Muscle of arm (tissue), 14 donors: ENCODE measurements at places on chromosomes 3 and 15. TPM values are rescaled to one million over a fixed set of nuclear protein-coding genes. Genes with fewer than 3 reads are reported as not detected.

GRCh38 chr3:122908251-122908650 is 113.4 kb downstream of the SLC49A4 start:
- no peak for DNase-seq

The MUC13 gene
- polyA plus RNA-seq, result not detected

DNA sequence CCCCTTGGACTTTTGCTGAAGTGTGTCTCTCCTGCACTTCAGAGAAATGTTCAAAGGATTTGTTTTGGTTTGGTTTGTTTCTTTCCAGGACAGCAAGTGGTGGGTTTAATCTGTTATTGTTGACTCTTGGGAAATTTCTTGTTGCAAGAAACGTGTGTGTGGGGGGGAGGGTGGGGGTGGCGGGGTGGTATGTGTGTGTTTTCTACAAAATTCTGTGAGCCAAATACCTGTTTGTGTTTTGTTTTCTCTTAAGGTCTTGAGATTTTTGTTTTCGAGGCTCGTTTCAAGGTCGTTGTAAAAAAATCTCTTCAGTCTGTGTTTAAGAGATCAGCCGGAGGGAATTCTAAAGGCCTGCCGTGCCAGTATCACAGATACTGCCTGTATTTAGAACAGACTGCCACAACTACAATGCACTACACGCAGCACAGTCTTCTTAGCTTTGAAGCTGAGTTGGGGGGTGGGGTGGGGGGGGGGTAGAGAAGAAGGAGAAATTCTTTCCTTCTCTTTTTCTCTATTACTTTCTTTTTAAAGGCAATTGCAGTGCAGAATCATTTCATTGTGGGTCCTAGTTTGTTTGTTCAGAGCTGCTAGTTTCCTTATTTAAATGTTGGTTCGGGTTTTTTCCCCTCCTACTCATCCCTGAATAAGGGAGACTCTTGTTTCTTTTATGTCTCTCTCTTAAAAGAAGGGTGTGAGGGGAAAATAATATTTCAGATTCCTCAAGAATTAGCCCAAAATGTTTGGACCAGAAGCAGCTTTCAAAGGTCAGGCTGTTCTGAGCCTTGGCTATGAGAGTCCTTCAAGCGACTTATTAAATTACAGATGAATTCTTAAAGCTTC is 1.4 kb upstream of the BCL6 start:
- DNase-seq, result no peak

DNA sequence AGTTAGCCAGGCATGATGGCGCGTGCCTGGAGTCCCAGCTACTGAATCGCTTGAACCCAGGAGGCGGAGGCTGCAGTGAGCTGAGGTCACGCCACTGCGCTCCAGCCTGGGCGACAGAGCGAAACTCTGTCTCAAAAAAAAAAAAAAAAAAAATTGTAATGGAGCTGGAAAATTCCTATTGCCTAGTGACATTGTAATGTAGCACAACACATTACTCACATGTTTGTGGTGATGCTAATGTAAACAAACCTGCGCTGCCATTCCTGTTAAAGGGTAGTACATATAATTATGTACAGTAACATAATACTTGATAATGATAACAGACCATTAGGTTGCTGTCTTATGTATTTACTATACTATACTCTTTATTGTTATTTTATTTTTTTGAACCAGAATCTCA is 39.1 kb downstream of the KNL1 start:
- DNase-seq, result no peak

The TMC3 gene
- polyA plus RNA-seq, result 0.04 TPM

The IL5RA gene
- not detected for polyA plus RNA-seq

DNA sequence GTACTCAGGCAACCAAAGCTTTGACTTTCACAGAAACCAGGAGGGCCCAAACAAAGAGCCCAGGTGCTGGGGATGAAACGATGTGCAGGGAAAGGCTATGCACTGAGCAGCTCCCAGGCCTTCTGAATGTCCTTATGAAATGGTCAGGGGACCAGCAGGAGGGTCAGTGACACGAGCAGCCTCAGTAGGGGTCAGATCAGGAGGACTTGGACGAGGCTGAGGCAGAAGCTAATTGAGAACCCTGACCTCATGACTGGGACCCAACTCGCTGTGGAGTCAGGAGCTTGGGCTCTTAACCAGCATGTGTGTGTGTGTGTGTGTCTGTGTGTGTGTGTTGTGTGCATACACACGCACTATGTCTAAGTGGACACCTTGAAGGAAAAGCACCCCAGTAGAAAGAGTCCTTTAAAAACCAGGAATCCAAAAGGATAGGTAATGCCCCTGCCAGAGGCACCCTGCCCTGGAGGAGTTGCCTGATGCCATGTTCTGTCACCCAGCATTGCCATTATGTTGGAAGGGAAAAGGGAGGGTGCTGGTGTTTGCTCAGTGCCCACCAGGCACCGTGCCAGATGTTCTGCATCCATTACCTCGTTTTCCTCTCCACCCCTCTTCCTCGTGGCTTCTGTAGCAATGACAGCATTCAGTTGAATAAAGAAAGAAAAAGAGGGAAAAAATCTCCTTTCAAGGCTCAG is 50.9 kb downstream of the CORO2B start:
- no peak for DNase-seq

DNA sequence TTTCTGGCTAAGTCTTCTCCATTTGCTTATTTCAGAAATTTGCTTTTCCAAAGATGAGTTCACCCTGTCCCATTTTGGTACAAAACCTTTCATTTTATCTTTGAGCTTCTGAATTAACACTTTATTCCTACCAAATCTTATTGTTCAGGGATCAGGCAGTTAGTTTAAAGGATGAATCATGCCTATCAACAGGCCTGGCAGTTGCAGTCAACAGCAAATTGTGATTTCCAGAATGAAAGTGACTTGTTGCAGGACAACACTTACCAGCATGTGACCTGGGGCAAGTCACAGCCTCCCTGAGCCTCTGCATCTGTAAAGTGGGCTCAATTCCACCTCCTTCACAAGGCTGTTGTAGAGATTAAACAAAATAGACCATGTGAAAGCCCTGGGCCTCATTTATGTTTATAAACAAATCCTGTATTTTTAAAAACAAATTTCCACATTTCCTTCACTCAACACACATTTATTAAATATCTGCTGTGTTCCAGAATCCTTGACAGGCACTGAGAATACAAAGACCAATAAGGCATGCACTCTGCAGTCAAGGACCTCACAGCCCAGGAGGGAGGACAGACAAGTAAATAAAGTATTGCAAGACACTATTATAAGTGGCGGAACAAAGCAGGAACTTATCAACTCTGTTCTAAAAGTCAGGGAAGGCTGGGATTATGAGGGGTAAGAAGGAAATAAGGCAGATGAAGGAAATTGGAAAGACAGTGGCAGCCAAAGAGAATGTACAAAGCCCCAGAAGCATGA is 359.1 kb upstream of the IL12A start:
- no peak for DNase-seq

DNA sequence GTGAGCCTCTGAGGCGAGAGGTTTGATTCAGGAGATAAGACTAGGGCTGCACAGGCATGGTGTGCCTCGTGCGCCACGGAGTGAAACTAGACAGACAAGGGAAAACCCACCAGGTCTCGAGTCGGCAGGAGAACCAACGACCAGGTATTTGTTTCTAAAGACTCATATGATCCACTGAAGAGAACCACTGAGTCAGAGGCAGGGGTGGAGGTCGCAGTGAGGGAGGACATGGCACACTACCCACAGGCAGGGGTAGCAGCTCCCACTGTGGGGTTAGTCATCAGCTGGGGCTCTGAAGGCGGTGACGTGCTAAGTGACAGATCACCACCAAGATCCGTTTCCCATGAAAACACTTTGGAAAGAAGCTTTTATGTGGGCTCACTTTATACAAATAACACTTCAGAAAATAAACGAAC is 45.7 kb downstream of the CHSY1 start:
- no peak for DNase-seq

- DNase-seq, result peak; percentile 75
Measured at GRCh38 chr15:48059791-48060190, 61.0 kb upstream of the SLC24A5 start.

DNA sequence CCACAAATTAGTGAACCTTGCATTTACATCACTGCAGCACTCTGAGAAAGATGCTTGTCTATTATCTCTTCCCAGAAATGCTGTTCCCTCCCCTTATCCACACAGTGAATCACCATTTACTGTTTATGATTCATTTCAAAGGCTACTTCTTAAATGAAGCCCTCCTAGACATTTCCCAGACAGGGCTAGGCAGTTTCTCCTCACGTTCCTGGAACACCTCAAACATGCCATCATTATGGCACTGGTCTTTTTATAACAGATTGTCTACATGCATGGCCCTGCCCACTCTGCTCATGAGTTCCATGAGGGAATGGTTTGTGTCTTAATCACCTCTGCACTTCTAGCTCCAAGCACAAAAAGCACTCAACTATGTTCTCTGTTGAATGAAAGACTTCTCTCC is 32.2 kb upstream of the TM2D3 start:
- DNase-seq, result no peak

The SI gene
- polyA plus RNA-seq, result not detected

The BLM gene
- 8.1 TPM for polyA plus RNA-seq

DNA sequence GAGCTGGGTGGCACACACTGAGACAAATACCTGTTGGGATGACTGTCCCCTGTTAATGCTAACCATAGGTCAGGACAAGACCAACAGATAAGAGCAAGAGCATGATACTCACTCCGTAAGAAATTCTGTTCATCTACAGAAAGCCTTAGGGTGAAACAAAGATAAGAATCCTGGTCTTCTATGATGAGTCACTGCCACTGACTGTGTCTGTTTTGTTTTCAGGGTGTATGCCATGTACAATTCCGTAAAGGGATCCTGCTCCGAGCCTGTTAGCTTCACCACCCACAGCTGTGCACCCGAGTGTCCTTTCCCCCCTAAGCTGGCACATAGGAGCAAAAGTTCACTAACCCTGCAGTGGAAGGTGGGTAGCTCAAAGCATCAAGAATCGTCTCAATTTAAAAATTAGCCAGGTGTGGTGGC is 141.1 kb downstream of the GHSR start:
- DNase-seq, result no peak

- DNase-seq, result no peak
Measured at GRCh38 chr3:106401666-106402490, 533.1 kb upstream of the CBLB start.

DNA sequence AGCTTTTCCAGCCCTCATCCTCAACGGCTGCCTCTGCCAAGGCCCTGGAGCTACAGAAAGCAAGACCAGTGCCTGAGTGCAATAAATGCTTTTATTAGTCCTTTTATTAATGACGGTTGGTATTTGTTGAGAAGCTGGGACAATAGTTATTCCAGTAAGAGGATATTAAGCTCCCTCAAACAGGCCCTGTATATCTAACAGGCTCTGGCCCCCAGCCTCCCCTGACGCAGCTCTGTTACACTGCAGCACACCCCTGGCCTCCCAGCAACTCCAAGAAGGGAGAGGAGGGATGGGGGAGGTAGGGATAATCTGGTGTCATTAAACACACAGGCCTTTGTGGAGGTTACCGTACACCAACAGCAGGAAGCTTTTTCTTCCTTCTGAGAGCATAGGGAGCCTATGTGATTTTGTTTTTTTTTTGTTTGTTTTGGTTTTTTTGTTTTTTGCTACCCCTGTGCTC is 30.8 kb upstream of the MAGEF1 start:
- DNase-seq, result no peak

The TRH gene
- polyA plus RNA-seq, result 0.27 TPM

- no peak for DNase-seq
Measured at GRCh38 chr15:22955544-22956119, 24.5 kb downstream of the CYFIP1 start.

The SPINK8 gene
- polyA plus RNA-seq, result not detected

DNA sequence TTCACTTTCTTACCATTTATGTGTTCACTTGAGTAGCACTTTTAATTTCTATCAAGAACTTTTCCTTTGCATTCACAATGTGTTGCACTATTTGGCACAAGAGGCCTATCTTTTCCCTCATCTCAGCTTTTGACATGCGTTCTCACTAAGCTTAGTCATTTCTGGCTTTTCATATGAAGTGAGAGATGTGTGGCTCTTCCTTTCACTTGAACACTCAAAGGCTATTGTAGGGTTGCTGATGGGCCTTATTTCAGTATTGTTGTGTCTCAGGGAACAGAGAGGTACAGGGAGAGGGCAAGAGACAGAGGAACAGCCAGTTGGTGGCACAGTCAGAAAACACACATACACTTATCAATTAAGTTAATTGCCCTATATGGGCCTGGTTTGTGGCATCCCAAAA is 127.4 kb upstream of the MLF1 start:
- DNase-seq, result no peak

DNA sequence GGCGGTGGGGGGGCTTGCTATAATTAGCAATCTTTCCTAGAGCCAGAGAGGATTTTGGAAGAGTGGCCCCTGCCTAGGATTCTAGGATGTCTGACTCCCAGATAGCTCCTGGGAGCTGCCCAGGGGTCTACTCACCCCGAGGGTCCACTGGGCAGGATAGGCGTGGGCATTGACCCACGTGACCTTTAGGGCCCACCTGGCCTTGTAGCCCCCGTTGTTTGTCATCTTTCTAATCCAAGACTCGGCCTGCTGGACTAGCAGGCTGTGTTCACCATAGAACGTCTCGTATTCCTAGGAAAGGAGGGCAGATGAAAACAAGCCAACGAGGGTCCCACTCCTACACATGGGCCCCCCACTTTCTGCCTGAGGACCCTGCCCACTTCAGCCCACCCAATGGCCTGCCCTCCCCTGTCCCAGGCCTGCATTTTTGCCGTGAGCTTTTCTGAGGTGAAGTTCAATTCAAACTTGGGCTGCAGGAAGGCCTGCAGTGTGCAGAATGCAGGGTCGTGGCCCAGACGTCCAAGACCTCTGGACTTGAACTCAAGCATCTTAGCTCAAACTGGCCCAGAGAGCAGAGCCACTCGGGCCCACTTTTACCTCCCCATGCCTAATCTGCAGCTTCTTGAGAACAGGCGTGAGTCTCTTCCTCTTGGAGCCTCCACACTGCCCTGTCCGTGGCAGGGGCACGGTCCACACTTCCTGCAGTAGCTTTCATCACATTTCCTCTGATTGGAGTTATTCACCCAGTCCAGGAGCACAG is 41.5 kb downstream of the MUC4 start:
- DNase-seq, result no peak

DNA sequence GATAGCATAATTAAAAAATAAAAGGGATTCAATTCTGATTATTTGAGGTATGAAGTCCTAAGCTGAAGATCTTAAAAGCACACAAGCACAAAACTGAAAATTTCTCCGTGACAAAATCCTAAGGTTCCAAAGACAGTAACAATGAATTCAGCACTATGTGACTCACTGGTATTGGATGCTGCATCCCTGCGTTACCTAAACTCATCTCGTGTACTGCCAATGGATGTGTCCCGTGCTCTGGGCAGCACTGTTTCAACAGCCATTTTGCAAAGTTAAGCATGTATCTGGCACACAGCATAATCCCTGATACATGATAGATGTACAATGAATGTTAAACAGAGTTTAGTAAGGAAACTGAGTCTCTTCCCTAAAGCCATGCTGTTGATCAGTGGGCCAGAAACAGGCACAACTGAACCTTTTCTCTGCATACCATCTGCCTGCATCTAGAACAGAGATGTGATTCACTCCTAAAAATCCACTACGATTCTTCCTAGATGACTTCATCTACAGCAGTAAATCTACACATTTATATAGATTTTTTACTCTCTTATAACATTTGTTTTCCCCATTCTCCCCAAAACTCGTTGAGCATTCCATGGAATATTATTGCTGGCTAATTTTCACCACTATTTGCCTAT is 14.3 kb downstream of the SUCLG2 start:
- no peak for DNase-seq

The CTXN2 gene
- polyA plus RNA-seq, result not detected

The TBL1XR1 gene
- 62.1 TPM for polyA plus RNA-seq

GRCh38 chr3:128376516-128376915 is 90.2 kb downstream of the DNAJB8 start:
- DNase-seq, result no peak
